Stimulated activated CD8-positive, alpha-beta memory T cell treated with anti-CD3 and anti-CD28 coated beads, Interleukin-7, amount 100 ng/mL, for 1 hour (primary cell): ENCODE measurements at places on chromosomes 2 and 18.

DNA sequence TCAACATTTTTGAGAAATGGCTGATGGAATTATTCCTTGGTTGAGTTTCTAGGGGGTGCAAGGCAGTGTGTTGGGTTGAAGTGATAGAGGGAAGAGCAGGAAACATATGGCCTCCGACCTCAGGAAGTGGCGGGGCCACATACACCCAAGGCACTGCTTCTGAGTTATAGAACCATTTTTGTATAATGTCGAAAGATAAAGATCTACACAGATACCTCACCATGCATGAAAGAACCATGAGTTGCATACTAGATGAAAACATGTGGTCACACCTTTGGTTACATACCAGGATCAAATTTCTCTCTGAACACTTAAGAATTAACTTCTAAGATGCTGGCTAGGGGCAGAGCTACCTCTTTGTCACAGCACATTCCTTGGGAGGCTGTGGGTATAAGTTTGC, 23.2 kb downstream of the LAMA3 start:
- no peak for DNase-seq

DNA sequence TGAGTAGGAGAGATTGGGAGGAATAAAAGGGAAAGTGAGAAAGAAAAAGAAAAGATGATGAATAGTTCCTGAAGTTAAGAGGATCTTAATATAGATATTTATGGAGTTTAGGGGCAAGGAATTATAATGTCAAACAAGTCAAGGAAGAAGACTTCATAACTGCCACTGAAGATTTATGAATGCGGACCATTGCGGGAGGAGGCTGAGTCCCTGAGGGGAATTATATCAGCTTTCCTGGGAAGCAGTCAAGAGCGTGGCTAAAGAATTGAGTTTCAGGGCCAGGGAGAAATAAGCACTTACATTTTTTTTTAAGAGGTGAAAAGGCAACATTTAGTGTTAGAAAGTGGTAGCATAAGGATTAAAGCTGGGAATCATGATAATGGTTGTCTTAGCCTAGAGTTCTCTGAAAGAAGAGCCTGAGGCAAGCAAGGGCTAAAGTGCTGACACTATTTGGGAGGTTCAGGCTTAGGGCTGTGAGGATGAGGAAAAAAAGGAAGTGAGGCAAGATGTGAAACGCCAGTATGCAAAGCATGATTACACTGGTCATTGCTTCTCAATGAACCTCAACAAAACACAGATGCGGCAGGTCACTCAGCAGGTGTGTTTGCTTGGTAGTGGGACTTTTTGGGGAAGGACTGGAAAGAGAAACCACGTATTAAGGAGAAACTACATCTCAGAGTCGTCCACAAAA, 217.1 kb downstream of the SLC4A3 start:
- DNase-seq, result no peak

- DNase-seq, result no peak
These were observed 50.4 kb downstream of the ZDBF2 start for GRCh38 chr2:206324869-206325268.

- no peak for DNase-seq
These were observed 449.1 kb downstream of the TGIF1 start for GRCh38 chr18:3898861-3899613.

- no peak for DNase-seq
These were observed 94.9 kb downstream of the KCTD1 start for GRCh38 chr18:26453386-26453901.

DNA sequence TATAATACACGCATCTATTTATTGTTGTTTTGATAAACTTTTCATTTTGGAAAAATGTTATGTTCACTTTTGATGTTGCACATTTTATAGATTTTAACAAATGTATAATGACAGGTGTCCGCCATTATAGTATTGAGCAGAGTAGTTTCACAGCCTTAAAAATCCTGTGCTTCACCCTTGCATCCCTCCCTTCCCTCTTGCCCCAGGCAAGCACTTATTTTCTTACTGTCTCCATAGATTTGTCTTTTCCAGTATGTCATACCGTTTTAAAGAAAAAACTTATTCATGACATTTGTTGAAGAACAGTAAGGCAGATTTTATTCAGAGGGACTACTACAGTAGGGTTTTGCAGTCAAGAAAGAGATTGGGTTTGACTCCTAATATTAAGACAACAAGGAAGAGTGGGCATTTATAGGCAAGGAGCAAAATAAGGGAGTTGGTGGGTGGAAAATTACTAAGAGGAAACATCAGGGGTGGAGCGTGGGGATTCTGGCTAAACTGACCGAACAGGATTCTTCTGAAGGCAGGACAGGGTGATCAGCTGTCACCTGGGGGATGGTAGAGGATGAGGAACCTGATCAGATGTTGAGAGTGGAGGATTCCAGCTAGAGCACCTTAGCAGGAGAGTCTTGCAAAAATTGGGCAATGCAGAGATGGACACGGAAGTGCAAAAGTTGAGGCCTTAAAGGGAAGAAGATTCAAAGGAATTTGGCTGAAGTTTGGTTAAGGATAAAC, 108.8 kb downstream of the NCK2 start:
- DNase-seq, result no peak

DNA sequence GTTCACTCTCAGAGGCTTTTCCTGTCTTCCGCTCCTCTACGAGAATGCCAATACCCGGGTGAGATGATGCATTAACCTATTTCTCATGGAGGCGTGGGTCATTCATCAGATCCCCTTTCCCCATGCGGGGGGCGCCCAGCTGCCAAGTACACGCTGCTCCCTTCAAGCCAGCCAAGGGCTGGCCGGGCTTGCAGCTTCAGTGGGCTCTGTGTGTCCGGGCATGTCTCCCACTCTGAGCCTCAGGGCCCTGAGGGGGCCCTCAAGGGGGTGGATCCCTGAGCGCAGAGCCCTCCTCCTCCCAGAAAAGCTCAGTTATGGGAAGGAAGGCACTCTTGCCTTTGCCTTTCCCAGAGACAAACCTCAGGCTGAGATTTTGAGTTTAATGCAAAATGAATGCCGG, 431.8 kb upstream of the MYT1L start:
- no peak for DNase-seq

DNA sequence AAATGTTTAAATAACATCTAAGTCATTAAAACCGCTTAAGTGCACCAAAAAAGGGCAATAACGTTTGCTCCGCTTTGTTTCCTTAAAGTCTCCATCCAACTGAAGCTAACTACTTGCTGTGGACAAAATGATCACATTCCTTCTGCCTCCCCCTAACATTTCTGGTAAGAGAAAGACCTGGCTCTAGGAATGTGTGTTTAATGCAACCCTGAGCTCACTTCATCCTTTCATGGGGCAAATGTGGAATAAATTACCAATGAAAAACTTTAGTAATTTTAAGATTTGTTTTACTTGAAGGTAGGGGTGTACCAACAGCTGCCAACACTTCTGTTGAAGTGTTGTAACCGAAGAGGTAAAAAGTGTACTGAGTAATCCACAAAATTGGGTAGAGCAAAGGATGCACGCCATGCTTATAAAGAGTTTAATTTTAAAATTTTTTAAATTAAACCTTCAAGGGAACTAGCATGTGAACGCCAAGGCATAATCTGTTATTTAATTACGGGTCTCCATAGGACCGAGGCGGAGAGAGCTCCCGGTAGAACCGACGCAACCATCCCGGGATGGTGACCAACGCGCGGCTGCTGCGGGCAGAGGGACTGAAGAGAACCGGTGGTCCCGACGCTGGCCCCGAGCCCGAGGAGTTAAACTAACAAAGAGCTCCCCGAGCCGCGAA, 1.1 kb downstream of the HNRNPLL start:
- no peak for DNase-seq

DNA sequence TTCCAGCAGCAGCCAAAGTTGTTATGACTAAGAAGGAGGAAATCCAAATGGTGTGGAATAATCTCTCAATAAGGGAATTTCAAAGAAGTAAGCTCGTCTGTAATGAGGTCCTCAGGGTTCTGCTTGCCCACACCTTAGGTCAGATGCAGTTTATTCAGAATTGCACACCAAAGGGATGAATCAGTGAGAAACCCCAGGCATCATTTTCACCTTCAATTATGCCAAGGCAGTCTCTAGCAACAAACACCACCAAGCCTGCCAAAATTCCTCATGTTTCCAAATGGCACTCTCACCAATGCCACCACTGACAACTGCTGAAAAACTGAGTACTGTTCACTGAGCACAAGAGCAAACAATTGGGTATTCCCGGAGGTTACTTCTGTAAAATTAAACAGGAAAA, 43.6 kb downstream of the KCNG3 start:
- no peak for DNase-seq

GRCh38 chr2:201363857-201364560, 6.9 kb upstream of the FLACC1 start:
- no peak for DNase-seq
